IMR-90 (cell line): ENCODE measurements at places on chromosomes 7 and 10. TPM values are rescaled to one million over a fixed set of nuclear protein-coding genes. Genes with fewer than 3 reads are reported as not detected.

ANKRD61 gene
- total RNA-seq = under 0.01 and 0.36 TPM in 2 replicates

KLF14 gene
- not detected in 2 replicates for total RNA-seq

HTR7 gene
- 0.56 and 0.72 TPM in 2 replicates for total RNA-seq

DNA sequence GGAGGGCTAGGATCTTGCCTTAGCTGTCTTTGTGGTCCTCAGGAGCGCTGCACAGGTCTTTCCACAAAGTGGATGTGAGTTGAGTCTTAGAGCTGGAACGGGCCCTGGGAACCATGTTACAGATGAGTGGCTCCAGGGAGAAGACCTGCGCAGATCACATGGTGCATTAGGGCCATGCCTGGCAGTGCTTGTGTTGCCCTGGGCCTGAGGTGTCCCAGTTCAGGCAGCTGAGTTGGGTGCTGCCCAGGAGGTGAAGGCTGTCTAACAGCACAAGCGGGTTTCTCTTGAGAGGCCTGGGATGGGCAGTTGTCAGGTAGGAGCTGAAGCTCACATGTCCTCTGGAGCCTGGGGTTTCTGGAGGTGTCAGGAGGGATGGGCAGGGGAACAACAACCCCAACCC lies 33.7 kb upstream of the ANKRD2 start:
- DNase-seq = no peak

- DNase-seq = no peak
Observed at GRCh38 chr7:45922810-45923209, 1.7 kb upstream of the IGFBP3 start.

DNA sequence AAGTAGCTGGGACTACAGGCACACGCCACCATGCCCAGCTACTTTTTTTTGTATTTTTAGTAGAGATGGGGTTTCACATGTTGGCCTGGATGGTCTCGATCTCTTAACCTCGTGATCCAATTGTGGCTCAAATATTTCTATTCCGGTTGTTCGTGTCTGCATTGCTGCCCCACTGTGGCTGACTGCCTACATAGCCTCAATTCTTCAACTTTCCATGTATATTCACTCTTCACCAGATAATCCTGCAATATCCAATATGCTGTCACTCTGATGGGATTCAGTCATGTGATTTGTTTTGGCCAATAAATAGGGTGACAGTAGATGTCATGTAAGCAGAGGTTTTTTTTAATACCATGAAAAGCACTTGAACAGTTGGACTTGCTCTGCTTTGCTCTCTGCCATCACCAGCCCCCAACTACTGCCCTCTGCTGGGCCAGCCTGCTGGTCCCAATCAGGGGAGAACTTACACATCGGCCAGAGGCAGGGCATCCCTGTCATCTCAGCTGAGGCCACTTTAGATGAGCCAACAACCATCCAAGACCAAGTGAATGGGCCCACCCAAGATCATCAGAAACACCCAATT lies 56.7 kb downstream of the NSUN6 start:
- no peak for DNase-seq

FFAR4 gene
- not detected in 2 replicates for total RNA-seq

- no peak for DNase-seq
Observed at GRCh38 chr7:147432576-147432975, 1158.0 kb upstream of the C7orf33 start.

GRCh38 chr10:132365102-132365501 lies 31.9 kb upstream of the PWWP2B start:
- DNase-seq = no peak
